Common myeloid progenitor, CD34-positive (primary cell): ENCODE measurements at places on chromosomes 2 and 18.

GRCh38 chr2:74261204-74261864 lies 62.9 kb downstream of the MTHFD2 start:
- H3K4me1 ChIP-seq = no peaks in the 10 kb centered on the region
- no peak overlapping the region for H3K27ac ChIP-seq
- no peaks in the 10 kb centered on the region for H3K27me3 ChIP-seq
- no peak for DNase-seq
- no peak overlapping the region for H3K4me3 ChIP-seq

DNA sequence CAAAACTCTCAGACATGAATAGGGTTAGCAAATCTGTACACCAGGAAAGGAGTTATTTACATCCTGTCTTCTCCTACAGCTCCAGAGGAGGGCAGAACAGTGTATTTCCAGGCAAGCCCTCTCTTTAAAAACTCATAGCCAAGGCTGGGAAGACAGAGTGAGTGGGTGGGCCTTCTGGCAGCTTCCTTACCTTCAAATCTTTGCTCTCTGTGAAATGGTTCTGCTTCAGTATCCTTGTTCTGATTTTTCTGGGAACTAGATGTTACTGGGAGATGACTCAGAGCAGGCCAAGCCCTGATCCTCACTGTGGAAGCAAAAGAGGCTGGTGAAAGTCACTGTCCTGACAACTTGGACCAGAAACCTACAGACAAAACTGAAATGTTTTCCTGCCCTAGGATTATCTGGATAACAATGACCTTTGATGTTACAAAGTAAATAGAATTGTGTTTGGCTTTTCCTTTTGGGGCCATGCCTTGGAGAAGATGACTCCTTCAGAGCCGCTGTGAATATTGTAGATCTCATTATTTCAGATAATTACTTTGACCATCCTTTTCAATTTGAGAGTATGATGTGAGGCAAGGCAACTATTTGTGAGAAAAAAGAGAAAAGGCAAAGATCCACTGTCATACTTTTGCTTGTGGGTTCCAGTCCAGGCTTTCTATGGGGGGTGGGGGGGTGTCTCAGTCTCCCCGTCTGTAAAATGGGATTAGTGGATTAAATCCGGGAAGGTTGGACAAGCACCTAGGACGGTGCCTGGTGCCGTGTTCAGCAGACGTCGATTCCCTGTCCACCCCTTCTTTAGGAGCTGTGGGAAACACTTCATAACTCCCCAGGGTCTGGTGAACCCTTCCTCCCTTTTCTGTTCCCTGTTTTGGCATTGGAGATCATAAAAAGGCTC lies 644 bp upstream of the QPCT start:
- H3K4me3 ChIP-seq = peak overlapping the region; percentile 71
- no peaks in the 10 kb centered on the region for H3K36me3 ChIP-seq
- no peaks in the 10 kb centered on the region for H3K27me3 ChIP-seq
- peaks cover 33% of the 10 kb centered on the region for H3K4me1 ChIP-seq
- DNase-seq = peak; percentile 46
- no peak overlapping the region for H3K27ac ChIP-seq

- H3K36me3 ChIP-seq = no peaks in the 10 kb centered on the region
- H3K4me1 ChIP-seq = no peaks in the 10 kb centered on the region
- no peak overlapping the region for H3K4me3 ChIP-seq
- no peak for DNase-seq
Measured at GRCh38 chr2:60834270-60834717, 47.1 kb upstream of the REL start.

GRCh38 chr18:55402731-55403405 lies 185.1 kb downstream of the TCF4 start:
- H3K4me1 ChIP-seq = peaks cover 20% of the 10 kb centered on the region
- H3K4me3 ChIP-seq = no peak overlapping the region
- no peak overlapping the region for H3K27ac ChIP-seq
- DNase-seq = no peak
- H3K27me3 ChIP-seq = no peaks in the 10 kb centered on the region

DNA sequence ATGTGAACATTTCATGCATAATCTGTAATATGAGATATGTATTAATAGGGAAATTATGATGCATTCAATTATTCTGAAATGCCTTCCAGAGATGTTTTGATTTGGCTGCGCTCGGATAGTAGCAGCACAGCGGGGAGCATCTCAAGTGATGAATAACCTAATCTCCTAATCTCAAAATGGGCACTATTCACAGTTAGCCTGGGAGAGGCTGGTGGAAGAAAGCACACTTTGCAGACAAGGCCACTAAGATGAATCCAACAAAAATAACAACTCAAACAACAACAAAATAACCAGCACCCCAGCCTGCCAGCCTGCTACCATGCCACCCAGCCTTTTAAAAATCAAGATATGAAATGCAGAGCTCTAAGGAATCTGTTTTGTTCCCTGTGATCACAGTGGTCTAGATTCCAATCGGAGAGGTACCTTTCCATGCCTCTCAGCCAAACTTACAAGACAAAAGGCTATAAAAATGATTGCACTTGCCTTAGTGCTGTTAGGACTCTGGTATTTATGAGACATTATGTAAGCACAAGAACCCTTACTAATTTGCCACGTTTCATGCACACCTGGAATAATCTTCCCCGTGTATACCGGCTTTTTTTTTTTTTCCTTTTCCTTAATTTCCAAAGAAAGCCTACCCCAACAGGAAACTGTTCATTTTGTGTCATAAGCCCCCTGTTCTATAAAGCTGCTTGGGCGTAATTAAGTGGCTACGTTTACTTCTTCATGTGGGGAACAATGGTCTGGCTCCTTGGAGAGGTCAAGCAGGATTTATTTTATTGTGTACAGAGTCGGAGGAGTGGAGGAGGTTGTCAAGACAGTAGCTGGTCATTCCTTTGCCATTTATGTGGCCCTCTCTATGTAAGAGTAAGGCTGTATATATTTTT lies 526.9 kb upstream of the FANCL start:
- H3K4me3 ChIP-seq = peak overlapping the region; percentile 70
- peaks cover 3% of the 10 kb centered on the region for H3K36me3 ChIP-seq
- DNase-seq = no peak
- H3K27me3 ChIP-seq = no peaks in the 10 kb centered on the region
- H3K4me1 ChIP-seq = peaks cover 31% of the 10 kb centered on the region

DNA sequence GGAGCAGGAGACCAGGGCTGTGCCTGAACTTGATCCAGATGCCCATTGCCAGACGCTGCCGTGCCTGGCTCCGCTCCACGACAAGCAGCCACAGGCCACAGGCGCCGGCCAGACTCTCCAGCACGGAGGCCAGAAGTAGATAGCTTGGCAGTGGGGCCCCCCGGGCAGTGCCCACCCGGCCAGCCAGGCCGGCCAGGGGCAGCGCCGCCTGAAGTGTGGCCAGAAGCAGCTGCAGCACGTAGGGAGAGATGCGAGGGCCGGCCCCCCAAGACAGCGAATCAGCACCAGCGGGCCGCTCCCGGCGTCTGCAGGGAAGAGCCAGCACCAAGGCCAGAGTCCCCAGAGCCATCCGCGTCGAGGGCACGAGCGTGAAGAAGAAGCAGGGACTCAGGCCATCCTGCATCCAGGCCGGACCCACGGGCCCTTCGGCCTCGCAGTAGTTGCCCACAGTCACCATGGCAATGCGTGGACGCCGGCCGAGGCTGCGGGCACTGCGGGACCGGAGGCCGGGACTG lies 484 bp downstream of the ABCB6 start:
- H3K27me3 ChIP-seq = no peaks in the 10 kb centered on the region
- peak overlapping the region; percentile 18 for H3K4me3 ChIP-seq
- no peak for DNase-seq
- H3K4me1 ChIP-seq = peaks cover 30% of the 10 kb centered on the region
- peak overlapping the region; percentile 25 for H3K27ac ChIP-seq

DNA sequence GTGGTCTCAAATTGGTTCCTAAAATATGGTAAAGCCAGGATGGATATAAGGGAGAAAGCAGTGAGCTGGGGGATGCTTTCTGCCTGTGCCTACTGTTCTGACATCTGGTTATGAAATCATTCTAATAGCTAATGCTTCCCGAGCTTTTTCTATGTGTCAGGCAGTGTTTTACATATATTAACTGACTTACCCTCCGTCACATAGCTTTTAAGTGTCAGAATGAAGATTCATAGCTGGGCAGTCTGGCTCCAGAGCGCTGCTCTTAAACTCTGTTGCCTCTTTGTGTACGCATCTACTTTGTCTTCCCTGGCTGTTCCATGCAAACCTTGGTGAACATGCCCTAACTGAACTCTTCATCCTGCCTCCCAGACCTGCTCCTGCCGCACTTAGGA lies 195.7 kb downstream of the LPIN1 start:
- DNase-seq = no peak
- H3K27me3 ChIP-seq = no peaks in the 10 kb centered on the region
- no peaks in the 10 kb centered on the region for H3K36me3 ChIP-seq
- no peak overlapping the region for H3K4me3 ChIP-seq
- H3K4me1 ChIP-seq = no peaks in the 10 kb centered on the region

DNA sequence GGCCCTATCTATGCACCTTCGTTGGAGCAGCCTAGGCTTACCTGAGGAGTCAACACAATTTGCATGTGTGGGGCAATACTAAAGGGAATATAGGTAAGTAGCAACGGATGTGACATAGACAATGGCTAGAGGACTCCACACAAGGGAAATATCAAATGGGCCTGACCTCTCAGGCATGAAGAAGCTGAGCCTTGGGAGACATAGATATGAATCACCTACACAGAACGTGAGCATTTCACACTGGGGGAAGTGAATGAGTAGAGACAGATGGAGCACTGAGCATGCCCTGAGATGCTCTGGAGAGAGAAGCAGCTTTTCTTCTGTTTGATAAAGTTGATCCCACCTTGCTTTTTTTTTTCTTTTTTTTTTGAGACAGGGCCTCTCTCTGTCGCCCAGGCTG lies 97.9 kb downstream of the ATL2 start:
- DNase-seq = no peak
- no peaks in the 10 kb centered on the region for H3K4me1 ChIP-seq
- H3K27me3 ChIP-seq = no peaks in the 10 kb centered on the region
- H3K4me3 ChIP-seq = no peak overlapping the region

DNA sequence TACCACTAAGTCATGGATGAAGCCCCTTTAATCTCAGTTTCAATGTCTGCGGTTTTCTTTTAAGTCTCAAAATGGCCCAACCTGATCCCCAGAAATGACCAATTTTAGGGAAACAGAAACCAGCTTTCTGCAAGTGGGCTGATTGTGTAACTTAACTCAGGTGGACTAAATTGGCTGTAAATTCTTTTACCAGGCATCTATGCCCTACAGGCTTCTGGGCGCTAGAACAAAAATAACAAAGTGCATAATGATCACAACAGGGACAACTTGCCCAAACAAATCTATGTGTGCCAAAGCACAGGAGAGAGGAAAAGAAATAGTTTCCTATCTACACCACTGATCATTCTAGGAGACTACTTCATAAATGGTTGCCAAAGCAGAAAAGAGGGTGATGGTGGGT lies 112.3 kb upstream of the SETBP1 start:
- no peak for DNase-seq
- no peaks in the 10 kb centered on the region for H3K36me3 ChIP-seq
- no peak overlapping the region for H3K27ac ChIP-seq
- H3K27me3 ChIP-seq = no peaks in the 10 kb centered on the region

DNA sequence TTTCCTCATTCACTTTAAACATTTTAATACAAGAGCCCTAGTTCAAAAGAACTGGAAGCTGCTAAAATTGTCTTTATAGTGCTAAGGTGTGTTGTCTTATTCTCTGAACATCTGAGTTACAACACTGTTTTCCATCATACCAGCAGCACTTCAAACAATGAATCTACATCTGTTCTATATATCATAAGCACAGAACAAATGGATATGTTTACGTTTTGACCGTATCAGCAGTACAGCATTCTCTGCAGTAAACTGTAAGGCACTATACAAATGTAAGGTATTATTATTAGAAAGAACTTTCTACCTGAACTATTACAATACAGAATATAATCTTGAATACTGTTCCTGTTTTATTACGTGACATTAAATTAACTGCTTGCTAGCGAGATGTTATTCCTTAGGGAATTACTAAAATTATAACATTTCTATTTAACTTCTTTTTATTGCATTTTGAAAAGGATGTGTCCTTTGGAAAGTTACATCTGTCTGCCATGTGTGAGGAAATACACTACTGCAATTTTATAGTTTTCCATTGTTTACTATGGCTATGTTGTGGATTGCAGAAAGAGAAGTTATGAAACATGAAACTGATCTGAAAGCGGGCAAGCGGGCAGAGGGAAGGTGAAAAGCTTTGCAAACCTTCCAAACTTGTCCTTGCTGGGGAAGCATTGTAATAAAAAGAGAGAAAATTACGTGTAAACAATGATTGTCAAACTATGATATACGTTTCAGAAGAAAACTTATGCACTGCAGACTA lies 13.7 kb downstream of the NCKAP1 start:
- H3K4me3 ChIP-seq = no peak overlapping the region
- DNase-seq = no peak
- no peaks in the 10 kb centered on the region for H3K36me3 ChIP-seq
- no peaks in the 10 kb centered on the region for H3K27me3 ChIP-seq
- H3K4me1 ChIP-seq = no peaks in the 10 kb centered on the region

- H3K4me3 ChIP-seq = no peak overlapping the region
- no peak overlapping the region for H3K27ac ChIP-seq
- no peaks in the 10 kb centered on the region for H3K36me3 ChIP-seq
- no peak for DNase-seq
- H3K27me3 ChIP-seq = no peaks in the 10 kb centered on the region
Measured at GRCh38 chr2:164046040-164046439, 310.2 kb upstream of the FIGN start.

- no peaks in the 10 kb centered on the region for H3K36me3 ChIP-seq
- no peak for DNase-seq
- H3K4me3 ChIP-seq = peak overlapping the region; percentile 89
- H3K27me3 ChIP-seq = no peaks in the 10 kb centered on the region
Measured at GRCh38 chr18:46915800-46916550, 1.3 kb downstream of the PIAS2 start.

GRCh38 chr2:16660556-16660955 lies 5.1 kb downstream of the CYRIA start:
- no peaks in the 10 kb centered on the region for H3K27me3 ChIP-seq
- no peak for DNase-seq
- peaks cover 55% of the 10 kb centered on the region for H3K4me1 ChIP-seq
- H3K36me3 ChIP-seq = no peaks in the 10 kb centered on the region
- H3K4me3 ChIP-seq = no peak overlapping the region

GRCh38 chr2:114550895-114551793 lies 108.7 kb downstream of the DPP10 start:
- H3K27ac ChIP-seq = no peak overlapping the region
- H3K36me3 ChIP-seq = no peaks in the 10 kb centered on the region
- no peak overlapping the region for H3K4me3 ChIP-seq
- H3K4me1 ChIP-seq = peaks cover 3% of the 10 kb centered on the region
- H3K27me3 ChIP-seq = no peaks in the 10 kb centered on the region

DNA sequence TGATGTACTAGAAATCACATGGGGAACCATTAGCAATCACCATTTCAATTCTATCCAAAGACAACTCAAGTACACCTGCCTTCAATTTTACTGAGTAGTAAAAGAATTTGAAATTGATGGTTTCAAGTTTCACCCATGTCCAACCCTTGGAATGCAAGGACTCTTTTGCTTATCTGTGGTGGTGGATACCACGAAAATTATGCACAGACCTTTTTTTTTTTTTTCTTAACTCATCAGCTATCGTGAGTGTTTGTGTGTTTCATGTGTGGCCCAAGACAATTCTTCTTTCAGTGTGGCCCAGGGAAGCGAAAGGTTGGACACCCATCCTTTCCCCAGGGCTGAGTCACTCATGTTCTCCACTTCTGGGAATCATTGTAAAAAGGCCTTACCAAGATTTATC lies 23.1 kb downstream of the ID2 start:
- H3K4me3 ChIP-seq = no peak overlapping the region
- H3K4me1 ChIP-seq = no peaks in the 10 kb centered on the region
- DNase-seq = no peak
- H3K36me3 ChIP-seq = no peaks in the 10 kb centered on the region
- H3K27me3 ChIP-seq = no peaks in the 10 kb centered on the region
- no peak overlapping the region for H3K27ac ChIP-seq
